ENCODE measurements at places on chromosomes 13 and 19.

DNA sequence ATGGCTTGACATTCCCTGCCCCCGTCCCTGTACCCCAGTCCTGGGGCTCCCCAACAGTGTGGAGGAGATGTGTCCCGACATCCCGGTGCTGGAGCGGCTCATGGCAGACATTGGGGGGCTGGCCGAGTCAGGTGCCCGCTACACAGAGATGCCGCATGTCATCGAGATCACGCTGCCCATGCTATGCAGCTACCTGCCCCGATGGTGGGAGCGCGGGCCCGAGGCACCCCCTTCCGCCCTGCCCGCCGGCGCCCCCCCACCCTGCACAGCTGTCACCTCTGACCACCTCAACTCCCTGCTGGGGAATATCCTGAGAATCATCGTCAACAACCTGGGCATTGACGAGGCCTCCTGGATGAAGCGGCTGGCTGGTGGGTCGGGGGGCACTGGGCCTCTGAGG is 83.8 kb downstream of the RYR1 start:
- DNase-seq: no peak

DNA sequence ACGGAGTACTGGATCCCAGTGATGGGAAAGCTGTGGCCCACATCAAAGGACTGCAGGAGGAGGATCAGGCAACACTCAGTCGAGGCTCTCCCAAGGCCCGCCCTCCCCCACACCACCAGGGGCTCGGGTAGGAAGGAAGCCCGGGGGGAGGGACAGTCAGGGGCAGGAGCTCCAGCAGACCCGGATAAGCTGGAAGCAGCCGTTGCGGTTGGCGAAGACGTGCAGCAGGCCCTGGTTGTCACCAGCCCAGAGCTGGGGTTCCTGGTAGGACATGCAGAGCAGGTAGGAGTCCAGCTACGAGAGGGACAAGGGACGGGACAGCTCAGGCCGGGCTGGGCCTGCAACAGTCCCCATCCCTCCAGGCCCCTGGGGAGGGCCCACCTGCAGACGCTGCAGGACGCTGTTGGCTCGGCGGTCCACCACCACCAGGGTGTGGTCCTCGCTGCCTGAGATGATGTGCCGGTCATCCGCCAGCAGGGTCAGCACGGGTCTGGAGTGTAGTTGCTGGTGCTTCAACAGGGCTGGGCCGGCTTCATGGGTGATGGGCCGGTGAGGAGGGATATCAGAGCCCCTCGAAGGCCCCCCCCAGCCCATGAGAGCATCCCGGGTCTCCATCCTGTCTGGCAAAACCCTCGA is 1.9 kb downstream of the GNG14 start:
- no peak for DNase-seq

GRCh38 chr19:4297901-4298809 is 4.0 kb downstream of the TMIGD2 start:
- DNase-seq: no peak

DNA sequence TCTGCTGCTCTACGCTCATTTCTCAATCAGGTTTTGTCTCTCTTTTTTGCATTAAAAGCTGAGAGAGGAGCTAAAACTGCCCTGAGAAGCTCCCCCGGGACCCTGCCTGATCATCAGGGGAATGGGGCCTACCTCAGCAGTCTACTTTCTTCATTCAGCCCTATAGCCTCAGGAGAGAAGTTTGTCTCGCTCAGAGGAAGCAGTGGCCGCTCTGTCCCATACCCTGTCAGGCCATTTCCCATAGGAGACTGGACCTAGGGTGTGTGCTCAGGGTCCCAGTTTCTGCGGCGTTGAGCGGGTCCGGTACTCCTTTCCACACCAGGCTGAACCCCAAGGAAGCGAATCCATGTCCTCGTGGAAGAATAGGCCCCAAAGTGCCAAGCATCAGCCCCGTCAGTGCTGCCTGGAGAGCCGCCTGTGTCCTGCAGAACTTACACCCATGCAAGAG is 21.7 kb downstream of the UBE2L5 start:
- DNase-seq: no peak

GRCh38 chr13:80894917-80895316 is 554.0 kb upstream of the SPRY2 start:
- no peak for DNase-seq

- DNase-seq: no peak
Measured at GRCh38 chr13:60164234-60164889, 634 bp upstream of the DIAPH3 start.
